ENCODE measurements at places on chromosomes 1 and 21.

GRCh38 chr1:47651311-47652089 lies 213.7 kb downstream of the FOXD2 start:
- no peak for DNase-seq

- DNase-seq = no peak
Observed at GRCh38 chr1:159428536-159428935, 3.5 kb upstream of the OR10J4 start.

DNA sequence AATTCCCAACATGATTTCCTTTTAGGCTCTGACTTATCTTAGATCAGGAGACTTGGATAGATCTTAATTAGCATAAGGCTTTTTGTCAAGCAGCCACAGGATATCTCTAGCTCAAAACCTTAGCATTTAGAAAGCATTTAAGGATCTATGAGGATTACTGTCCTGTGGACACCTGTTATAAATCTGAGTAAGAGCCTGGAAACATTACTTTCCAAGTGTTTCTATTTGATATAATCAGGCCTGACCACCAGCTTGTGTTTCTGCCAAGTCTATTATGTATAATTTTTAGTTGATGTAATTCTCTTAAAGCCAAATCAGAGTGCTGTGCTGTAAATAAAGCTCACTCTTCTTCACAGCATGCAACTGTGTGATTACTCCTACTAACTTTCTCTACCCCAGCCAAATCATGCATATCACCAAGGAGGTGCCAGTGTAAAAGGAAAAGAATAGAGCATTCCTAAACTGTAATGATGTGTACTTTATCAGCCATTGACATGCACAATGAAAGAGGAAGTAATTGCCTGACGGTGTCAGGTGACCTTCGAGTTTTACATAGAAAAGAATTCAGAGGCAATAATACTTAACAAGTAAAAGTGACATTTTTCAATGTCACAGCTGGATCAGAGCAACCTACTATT lies 309.9 kb upstream of the PRMT6 start:
- DNase-seq = no peak

DNA sequence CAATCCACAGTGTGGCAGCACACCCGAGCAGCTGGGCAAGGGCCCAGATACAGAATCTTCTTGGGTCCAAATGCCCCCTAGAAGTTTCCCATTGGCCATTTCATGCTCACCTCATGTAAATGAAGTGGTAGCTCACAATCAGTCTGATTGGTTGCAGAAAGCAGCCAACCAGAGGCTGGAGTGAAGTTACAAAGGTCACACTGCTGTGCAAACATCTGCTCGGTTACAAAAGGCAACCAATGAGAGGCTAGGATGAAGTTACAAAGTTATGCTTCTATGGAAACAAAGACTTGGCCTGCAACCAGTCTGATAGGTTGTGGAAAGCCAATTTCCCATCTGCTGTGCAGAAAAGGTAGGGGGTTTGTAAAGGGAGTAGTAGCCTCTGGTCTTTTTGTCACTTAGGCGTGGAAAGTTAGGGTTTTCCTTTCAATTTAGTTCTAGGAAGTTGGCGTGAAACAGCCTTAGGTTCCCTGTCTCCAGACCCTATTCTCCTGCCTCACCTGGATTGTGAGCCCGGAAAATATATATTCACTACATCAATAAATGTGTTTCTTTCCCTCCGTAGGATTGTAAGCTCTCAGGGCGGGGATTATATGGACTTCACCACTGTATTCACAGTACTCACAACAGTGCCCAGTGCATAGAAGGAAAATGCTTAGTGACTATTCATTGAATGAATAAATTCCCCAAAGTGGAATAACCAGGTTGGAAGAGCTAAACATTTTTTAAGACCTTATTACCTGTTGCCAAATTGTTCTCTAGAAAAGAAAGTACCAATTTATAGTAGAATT lies 91.9 kb downstream of the URB2 start:
- DNase-seq = no peak

- no peak for DNase-seq
Observed at GRCh38 chr1:192580351-192580962, 4.9 kb downstream of the RGS1 start.

DNA sequence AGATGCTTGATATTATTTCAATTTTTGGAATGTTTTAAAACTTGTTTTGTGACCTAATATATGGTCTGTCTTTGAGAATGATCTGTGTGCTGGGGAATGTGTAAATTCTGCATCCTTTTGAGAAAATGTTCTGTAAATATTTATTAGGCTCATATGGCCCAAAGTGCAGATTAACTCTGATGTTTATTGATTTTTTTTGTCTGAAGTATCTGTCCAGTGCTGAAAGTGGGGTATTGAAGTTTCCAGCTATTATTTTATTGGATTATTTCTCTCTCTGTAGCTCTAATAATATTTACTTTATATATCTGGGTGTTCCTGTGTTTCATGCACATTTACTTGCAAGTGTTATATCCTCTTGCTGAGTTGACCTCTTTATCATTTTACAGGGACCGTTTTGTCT lies 1397.2 kb downstream of the PLA2G4A start:
- no peak for DNase-seq

GRCh38 chr1:42154685-42155084 lies 1.5 kb downstream of the GUCA2B start:
- no peak for DNase-seq

DNA sequence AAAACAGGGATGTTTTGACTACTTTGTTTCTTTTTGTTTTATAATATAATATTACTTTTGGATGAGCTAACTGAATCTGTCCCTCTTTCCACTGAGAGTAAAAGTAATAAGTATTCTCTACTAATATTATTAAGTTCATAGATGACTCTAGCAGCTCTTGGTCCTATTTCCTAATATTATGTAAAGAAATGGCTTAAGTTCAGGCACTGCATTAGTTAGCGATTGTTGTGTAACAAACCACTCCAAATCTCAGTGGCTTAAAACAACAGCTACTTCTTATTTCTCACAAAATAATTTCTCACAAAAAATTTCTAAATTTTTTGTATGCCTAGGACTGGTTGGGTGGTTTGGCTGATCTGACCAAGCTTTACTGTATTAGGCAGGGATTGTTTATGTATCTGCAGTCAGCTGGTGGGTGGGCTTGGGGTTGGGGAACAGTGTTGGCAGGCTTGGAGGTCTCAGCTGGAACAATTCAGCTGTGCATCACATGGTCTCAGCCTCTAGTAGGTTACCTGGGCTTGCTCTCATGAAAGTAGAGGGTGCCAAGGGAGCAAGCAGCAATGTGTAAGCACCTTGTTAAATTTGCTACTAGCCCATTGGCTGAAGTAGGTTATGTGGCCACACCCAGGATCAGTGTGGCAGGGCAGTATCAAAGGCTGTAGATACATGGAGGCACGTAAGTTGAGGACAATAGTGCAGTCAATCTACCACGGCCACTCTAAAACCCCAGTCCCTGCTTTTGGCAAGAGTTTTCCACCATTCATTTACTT lies 8.8 kb upstream of the CCT8 start:
- DNase-seq = no peak

DNA sequence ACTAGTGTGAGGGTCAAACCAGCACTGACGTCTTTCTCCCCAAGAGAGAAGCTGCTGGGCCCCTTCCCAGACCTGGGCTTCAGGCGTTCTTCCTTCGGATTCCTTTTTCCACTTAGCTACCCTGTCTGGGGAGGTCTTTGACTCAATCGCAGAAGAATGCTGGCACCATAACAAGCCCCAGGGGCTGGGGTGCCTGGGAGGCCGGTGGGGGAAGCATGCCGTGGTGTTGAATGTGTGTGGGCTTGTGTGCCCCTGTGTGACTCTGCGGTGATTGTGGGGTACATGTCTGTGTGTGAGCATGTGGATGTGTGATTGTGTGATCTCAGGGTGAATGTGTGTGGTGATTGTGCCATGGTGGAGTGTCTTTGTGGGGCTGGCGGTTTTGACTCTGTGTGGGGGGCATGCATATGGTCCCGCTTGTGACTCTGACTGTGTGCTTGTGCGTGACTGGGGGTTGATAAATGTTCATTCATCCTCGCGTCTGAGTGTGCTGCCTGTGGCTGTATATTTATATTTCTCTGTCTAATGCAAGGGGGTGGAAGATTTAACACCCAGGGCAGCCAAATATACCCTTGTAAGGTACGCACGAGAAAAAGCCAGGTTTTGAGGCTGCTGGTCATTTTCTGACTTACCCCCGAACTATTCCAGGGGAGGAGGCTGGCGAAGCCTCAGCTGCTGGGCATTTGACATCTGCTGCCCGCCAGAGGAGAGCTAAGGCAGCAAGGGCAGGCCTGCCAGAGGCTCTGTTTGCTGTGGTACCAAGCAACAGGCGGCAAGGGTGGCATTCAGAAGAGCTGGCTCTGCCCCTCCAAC lies 1.1 kb upstream of the SYNC start:
- DNase-seq = no peak
